ENCODE measurements at places on chromosomes 6 and 20.

DNA sequence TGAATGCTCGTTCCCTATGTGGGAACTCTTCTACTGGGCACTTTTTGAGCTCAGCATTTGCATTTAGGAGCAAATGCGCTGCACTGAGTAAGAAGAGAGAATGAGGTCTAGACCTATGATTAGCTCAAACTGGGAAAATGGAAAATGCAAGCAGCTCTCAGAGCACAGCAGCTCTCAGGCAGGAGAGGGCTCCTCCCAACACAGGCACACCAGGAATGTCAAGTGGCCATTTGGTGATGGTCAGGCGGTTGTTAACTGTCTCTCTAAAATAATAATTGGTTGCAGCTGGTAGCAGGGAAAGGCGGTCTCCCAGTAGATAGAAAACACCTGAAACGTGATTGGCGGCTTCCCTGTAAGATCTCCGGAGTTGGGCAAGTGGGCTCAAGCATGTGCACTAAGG is 162.0 kb upstream of the ECI2 start:
- no peak for DNase-seq

DNA sequence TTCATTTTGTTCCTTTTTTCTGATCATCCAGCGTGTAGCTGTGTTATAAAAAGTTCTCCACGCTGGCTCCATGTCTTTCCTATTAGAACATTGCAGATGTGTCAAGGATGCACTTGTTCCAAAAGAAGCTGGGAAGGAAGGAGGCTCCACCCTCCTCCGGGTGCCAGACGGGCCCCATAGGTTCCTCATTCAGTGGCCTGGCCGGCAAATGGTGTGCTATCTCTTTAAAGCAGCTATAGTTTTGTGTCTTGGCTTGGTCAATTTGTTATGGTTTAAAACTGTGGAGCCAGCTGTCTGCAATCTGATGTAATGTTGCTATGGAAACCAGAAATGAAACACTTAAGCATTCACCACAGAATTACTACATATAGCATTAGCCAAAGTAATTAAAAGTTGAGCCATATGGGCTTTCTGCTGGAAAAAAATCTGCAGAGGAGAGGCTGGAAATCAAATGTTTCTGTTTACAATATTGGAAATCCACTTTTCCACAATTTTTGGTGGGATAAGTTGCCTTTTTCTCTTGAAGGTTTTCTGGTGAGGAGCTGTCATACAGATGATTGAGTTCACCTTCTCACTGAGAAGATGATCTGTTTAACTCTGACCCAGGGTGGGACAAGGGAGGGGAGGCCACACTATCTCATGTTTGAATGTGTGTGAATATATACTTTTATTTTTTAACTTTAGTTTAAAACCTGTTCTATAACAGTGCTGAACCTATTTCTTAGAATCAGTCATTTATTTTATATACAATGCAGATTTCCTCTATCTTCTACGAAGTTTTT is 167.4 kb downstream of the SASH1 start:
- DNase-seq: no peak

DNA sequence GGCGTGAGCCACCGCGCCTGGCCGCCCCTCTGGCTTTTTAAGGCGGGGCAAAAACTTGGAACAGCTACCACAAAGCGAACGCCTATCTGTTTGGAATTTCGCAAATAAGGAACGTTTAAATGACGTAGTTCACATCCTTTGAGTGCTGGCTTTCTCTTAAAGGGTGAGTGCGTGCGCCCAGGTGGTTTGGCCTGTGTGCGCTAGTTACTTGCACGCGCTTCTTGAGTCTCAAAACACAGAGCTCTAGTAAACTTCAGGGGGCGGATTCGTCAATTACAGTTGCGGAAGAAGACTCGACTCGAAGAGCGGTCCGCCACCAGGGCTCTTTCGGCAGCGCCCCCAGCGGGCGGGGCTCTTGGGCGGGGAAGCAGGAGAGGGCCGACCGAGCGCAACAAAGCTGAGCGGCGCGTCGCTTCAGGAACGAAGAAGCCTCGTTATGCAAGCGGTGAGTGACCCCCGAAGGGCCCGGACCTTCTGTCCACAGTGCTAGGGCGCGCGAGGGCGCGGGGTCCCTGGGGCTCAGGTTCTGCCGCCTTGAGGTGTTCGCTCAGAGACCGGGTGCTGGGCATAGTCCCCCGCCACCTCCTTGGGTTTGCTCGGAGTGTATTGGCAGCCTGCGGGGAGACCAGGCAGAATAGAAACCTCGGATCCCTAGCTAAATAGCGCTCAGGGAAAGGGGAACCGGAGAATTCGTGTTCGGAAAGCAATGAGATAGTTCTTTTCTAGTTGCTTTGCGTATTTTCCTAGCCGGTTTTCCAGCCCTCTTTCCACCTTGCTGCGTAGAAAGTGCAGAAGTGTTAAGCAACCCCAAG is at the start of gene SYCP2L:
Gene SYCP2L (plus strand): TSS at position 362 of the 812 bp plus-strand sequence. CDS start 75 bp downstream, at position 437.
- no peak for DNase-seq

DNA sequence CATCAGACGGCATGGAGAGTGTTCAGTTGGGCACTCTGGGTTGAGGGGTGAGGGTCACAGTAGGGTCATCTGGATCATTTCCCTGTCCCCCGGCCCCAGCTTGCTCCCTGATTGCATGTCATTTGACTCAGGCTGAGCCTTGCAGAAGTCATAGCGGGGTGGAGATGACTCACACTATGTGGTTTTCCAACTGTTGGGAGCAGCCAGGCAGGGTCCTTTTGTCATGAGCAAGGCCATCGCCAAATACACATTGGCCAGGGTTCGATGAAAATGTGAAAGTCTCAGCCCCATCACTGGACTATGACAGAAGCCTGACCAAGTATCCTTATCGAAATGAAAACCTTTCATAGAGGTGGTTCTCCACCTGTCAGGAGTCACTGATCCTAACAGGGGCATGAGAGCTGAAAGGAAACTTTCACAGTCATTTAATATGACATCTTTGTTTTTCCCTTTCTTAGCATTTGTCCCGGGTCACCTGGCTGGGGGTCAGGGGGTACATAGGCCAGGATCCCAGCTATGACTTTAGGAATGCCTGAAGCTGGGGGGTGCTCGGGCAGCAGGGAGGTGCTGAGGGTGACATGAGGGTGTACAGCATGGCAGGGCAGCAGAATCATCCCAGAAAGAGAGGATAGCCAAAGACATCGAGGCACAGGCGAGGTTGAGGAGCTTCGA is 70.2 kb upstream of the CD93 start:
- no peak for DNase-seq

Measured in LNCaP clone FGC (cell line).